Hematopoietic multipotent progenitor cell treated with erythropoietin and hydrocortisone succinate and interleukin-3 and kit ligand, for 15 days (in vitro differentiated cells): ENCODE measurements at places on chromosomes 3 and 15.

- DNase-seq, result no peak
Measured at GRCh38 chr3:149501524-149501923, 27.0 kb downstream of the TM4SF4 start.

- DNase-seq, result no peak
Measured at GRCh38 chr15:77455696-77456321, 35.1 kb downstream of the HMG20A start.

DNA sequence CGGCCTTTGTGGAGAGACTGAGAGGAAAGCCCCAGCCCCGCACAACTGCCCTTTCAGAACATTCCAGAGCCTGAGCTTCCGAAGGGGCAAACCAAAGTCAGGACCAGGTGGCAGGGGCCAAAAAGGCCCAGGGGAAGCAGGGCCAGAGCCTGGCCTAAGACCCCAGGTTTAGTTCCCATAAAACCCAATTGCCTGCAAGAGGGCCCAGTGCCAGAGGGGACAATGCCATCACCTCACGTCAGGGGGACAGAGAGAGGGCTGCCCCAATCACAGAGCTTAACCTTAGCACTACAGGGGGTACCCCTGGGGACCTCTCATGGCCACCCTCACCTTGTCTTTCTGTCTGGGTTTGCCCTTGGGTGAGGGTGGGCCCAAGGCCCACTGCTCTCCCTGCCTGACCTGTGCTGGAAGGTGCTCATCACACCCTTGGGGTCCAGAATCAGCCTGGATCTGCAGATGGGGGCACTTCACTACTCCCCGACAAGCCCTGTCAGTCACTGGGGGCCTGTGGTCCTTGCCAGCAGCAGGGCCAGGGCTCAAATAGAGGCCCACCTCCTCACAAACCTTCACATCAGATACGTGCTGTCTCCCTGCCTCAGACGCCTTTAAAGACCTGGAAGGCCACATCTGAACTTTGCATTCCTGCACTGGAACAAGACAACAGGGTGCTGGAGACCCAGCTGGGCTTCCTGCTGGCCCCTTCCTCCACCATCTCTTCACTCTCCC lies 3.8 kb downstream of the CALML4 start:
- no peak for DNase-seq

- no peak for DNase-seq
Measured at GRCh38 chr3:128844502-128844901, 34.9 kb upstream of the ACAD9 start.
